Ureter (tissue), 1 donor: ENCODE measurements at places on chromosomes 1 and 21.
A peak's percentile ranks its signal among the peaks of the same experiment; 100 is the strongest.

DNA sequence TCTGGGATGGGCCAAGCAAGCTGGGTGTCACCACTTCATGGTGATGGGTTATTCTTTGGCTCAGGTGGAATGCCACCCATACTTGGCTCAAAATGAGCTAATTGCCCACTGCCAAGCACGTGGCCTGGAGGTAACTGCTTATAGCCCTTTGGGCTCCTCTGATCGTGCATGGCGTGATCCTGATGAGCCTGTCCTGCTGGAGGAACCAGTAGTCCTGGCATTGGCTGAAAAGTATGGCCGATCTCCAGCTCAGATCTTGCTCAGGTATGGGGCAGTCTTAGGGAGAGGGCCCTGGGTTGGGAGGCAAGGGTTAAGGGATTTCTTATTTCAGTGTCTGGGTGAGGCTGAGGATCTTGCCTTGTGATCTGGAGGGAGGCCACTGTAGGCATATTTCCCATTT, 15.4 kb upstream of the NASP start:
- DNase-seq: peak; percentile 56

DNA sequence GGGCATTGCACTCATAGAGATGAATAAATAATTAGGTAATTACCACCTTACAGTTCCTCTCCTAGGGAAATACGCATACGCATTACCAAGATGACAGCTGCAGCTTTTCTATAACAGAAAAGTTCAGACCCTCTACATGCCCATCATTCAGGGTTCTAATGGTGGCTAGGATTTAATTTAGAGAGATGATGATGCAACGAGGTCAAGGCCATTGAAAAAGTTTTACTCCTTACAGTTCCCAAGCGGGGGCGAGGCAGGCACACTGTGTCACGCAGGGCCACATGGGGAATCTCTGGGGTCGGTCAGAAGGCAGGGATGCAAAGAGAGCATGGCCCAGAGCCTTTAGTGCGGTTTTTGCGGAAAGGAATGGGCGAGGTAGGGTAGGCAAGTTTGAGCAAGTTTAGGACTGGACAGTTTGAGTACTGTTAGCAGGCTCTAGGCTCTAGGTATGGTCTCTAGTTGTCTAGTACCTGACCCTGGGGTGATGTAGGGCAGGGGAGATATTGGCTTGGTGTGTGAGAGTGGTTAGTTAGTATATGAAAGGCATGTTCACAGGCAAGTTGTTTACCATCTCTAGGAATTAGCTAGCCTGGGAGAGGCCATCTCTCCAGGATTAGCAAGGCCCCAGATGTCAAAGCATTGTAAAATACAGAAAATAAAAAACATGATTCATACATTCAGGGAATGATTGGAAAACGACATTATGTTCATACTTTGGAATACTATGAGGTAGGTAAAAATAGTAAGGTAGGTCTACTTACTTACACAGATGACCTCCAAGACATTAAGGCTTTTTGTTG, 29.6 kb upstream of the ID3 start:
- no peak for DNase-seq

DNA sequence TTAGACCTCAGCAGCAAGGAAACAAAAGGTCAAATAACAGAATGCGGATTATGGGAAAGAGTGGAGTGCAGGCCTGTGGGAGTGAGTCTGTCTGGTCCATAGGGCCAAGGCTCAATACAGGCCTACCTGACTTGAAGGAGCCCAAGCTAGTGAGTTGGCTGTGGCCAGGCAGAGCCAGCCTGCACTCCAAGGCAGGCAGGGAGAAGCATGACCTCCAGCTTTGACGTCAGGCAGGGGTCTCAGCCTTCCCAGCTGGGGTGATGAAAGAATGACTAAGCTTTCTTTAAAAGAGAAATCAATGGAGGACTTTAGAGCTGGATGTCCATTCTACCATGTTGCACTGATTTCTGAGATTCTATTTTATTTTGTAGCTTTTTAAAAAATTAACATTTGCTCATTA, 62.8 kb downstream of the RHOU start:
- no peak for DNase-seq

GRCh38 chr1:180150982-180151381, 3.7 kb upstream of the QSOX1 start:
- peak; percentile 40 for DNase-seq

DNA sequence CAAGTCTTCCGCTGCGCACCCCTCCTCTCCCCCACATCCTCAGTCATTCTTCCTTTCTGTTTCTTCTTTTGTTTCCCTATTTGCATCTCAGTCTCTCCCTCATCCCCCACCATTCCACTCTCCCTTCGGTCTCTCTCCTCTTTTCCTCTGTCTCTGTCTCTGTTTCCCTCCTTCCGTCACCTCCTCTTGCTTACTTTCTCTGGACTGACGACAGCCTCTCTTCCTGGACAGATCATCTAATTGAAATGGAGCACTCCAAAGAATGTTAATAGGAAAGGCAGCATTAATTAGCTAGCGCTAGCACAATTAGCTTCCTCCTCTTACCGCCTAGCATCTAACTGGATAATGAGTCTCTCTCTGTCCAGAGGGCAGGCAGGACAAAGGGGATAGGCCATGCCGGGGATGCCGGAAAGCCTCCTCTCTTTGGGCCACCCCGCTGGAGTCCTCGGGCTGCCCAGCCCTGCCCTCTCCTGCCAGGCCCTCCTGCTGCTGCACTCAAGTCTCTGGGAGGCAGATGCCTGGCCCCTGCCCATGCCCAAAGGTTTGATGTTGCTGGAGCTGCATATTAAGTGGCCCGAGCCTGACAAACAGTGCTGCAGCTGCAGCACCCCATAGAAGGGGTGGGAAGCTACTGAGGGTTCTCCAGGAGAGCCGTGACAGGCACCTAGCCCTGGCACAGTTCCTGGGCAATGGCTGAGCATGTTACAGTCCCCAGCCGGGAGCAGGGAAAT, 20.8 kb downstream of the DISP3 start:
- no peak for DNase-seq
